ENCODE measurements at places on chromosomes 3 and 15.

DNA sequence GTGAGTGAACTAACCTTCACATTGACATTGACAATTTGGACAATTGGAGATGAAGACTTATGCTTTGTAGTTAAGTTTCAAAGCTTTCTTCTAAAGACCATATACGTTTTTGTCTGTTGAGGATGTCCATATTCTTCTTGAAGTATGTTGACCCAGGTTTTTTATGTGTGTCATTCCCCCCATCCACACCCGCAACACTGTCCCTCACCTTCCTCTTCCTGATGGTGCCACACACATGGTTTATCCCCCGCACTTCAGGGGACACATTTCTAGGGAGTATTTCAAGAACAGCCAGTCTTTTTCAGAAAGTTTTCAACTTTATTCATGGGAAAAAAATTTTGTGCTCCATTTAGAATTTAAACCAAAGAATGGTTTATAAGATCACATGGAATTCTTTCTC lies 105.1 kb downstream of the GHSR start:
- DNase-seq, result no peak

- DNase-seq, result no peak
Measured at GRCh38 chr15:67187351-67187854, 67.1 kb downstream of the AAGAB start.

GRCh38 chr3:32405711-32406323 lies 14.2 kb downstream of the CMTM7 start:
- DNase-seq, result no peak

DNA sequence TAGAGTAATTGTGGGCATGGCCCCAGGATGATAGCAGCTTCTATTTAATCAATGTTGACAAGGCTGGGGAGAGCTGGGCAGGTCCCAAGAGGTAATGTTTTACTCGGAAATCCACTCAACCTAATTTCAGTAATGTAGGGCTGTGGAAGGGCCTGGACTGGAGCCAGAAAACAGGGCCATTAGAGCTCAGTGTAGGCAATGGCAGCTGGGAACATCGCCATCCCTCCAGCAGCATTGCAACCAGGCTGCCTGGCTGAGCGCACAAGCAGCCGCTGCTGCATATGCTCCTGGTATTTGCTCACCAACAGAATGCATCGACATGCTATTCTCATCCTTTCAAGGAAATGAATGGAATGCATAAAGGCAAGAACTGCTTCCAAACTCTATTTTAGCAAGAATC lies 90.0 kb downstream of the GAP43 start:
- DNase-seq, result no peak

- no peak for DNase-seq
Measured at GRCh38 chr3:76432396-76432795, 607.5 kb upstream of the ROBO2 start.

DNA sequence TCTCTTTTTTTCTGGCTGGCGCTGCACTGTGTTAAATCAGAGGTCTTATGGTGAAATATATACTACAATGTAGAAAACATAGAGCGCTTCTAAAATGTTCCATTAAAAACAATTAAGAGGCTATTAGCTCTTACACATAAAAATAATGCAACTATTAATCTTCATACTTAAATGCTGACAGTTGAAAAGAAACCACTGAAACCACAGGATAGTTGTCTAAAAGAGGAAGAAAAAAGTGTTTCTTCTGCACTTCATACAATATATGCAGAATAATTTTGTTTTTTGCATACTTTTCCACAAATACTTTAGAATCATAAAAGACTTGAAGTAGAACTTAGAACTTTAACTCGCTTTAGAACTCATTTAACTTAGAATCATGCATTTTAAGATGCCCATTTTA lies 170.5 kb downstream of the PYDC2 start:
- DNase-seq, result no peak

- no peak for DNase-seq
Measured at GRCh38 chr3:179081885-179082284, 10.3 kb upstream of the ZMAT3 start.

GRCh38 chr3:138464491-138464860 lies 30.1 kb downstream of the ESYT3 start:
- DNase-seq, result no peak

GRCh38 chr3:157531301-157531660 lies 28.1 kb upstream of the VEPH1 start:
- no peak for DNase-seq

DNA sequence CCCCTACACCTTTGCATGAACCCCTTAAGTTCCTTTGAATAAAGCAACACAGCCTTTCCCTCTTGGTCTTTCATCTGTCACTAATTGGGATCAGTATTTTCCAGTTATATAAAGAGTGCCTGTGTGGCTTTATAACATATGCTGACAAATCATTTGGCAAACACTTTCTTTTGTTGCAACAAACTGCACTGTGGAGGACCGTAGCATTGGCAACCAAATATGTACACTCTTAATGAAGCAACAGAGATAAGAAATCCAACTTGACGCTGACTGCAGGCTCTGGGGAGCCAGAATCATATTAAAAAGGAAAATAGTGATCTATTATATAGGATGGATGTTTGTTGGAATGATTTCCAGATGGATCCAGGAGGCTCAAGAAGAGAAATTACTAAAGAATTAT lies 120.1 kb upstream of the PRICKLE2 start:
- no peak for DNase-seq

DNA sequence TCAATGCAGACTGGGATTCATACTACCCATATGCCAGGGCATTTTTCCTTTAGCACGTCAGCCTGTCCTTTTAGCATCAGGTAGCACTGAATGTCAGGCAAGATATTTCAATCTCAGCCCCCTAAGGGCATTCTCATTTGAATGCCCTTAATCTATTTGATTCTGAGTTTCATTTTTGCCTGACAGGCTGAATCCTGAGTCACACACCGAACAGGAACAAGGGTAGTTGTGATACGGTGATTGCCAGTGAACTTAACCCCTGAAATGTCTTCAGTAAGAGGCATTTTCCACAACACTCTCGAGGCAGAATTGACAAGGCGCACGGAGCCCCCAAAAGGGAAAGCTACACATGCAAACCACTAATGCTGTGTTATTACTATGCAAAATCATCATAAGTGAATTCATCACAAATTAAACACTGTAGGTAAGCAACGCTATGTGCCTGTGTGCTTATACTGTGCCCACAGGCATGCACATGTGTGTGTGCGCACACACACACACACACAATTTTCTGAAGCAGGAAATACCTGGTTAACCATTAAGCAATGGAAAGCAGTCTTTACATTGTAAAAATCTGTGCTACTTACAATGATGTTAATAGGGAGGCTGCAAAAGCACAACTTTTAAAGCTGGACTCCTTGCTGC lies 130.4 kb downstream of the ZNF385D start:
- DNase-seq, result no peak

GRCh38 chr3:180974286-180974685 lies 15.2 kb downstream of the DNAJC19 start:
- no peak for DNase-seq

- no peak for DNase-seq
Measured at GRCh38 chr15:48823237-48823636, 12.4 kb upstream of the CEP152 start.

- DNase-seq, result no peak
Measured at GRCh38 chr3:43760938-43761337, 70.2 kb downstream of the ABHD5 start.

GRCh38 chr3:69353088-69353478 lies 32.8 kb downstream of the FRMD4B start:
- no peak for DNase-seq

- no peak for DNase-seq
Measured at GRCh38 chr3:149131589-149131988, 2.2 kb downstream of the HPS3 start.

DNA sequence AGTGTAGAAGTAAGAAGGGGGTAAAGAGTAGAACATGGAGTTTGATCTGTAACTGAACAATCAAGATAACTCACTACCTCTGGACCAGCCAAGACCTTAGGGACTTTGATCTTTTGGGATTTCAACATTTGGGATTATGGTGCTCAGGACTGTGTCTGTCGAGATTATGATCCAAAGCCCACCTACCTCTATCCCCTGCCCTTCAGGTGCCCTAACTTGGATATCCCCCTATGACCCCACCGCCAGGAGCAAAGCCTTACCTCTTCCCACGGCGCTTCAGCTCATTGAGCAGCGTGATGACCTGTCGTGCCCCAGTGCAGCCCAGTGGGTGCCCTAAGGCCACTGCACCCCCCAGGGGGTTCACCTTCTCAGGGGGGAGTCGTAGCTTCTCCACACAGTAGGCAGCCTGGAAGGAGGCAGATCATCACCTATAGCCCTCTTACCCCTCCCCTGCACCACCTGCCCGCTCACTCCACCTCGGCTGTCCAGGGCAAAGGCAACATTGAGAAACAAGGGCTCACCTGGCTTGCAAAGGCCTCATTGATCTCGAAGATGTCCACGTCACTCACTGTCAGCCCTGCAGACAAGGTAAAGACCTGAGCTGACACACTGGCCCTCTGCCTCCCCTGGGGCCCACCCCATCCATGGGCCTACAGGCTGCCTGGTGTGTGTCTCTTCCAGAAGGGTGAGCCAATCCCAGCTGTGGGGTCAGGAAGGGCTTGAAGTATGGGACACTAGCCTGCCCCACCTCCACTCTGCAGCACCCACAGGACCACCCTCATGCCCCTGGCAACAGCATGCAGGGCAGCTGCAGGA lies 11.4 kb downstream of the ACAA1 start:
- no peak for DNase-seq

DNA sequence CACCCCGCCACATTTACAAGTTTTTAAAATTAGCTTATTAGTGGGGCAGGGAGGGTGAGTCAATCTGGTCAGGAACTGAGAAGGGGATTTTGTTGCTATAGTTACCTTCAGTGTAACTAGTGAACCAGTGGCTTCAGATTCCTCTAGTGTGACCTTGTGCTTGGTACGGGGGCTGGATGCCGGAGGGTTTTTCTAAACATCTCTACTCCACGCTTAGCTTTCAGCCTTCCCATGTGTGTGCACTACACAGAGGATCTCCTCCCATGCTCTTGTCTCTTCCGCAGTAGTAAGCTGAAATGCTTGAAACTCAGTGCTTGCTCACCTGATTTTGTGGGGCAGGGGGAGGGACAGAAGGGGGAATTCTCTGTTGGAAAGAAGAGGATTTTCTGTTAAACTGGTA lies 67.9 kb upstream of the AKAP13 start:
- DNase-seq, result no peak
